Naive thymus-derived CD4-positive, alpha-beta T cell (primary cell): ENCODE measurements at places on chromosomes 3 and 15. TPM values are rescaled to one million over a fixed set of nuclear protein-coding genes. Genes with fewer than 3 reads are reported as not detected.

DNA sequence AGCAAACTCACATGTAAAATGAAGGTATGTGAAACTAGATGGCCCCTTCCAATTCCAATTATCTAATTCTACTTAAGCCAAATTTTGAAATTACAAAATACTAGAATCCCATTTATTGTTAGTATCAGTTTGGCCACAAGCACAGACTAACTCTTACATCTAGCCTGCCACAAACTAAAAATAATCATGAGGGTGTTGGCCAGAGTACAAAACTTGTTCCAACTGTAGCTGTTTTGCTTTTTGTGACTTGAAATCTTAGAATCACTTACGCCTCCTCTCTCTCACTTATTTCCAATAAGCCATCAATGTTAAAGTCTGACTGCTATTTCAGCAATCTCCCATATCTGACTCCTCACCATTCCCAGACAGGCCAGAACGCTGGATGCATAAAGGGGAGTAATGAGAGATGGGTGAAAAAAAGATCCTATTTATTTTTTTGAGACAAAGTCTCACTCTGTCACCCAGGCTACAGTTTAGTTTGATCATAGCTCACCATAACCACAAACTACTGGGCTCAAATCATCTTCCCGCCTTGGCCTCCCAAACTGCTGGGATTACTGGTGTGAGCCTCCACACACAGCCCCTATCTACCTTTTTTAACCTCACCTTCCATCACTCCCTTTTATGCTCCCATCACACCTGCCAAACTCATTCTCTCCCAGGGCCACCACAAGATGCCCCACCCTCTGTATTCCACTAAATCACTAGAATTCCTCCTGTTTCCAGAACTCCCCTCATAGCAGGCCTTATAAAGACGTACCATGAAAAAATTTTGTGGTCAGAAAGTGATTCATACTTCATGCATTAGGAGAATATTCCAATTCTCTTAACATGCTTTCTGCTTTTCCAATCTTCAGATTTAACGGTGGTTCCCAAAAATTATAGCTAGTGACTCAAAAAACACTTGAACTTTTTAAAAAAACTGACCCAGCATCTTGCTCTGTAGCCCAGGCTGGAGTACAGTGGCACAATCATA lies 36.5 kb downstream of the ATOSA start:
- DNase-seq = no peak
- H3K27ac ChIP-seq = no peak overlapping the region
- H3K27me3 ChIP-seq = no peaks in the 10 kb centered on the region
- H3K4me1 ChIP-seq = no peaks in the 10 kb centered on the region
- H3K4me3 ChIP-seq = no peak overlapping the region

DNA sequence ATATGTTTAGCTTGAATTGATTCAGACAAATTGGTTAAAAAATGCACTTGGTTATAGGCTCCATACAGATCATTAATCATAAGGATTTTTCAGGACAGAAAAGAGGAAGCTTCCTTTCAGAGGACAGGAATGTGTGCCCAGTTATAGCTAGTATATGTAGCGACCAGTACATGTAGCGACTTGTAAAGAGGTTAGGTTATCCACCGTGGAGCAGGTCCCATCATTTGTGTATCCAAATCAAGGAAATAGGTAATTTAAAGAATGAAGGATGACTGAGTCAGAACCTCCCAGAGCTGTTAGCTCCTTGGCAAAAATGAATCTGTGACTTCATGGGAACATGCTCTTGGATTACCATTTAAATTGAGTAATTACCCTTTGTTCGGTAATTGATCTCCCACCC lies 15.8 kb upstream of the P2RY12 start:
- no peak overlapping the region for H3K4me3 ChIP-seq
- DNase-seq = no peak
- H3K27me3 ChIP-seq = no peaks in the 10 kb centered on the region
- H3K4me1 ChIP-seq = no peaks in the 10 kb centered on the region

DNA sequence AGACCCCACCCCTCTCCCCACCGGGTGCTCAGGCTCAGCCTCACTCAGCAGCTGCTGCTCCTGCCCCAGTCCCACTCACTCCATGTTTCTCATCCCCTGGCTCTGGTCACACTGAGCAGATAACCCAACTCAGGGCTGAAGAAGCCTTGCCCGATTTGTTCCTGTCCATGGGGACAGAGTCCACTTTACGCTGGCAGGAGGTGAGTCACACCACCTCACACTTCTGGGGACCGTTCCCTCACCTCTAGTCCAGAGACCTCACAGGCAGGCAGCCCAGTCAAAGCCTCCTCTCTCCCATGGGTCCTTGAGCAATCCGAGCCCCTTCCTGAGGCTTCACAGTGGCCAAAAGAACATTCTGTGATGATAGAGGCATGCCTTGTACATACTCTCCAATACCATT lies 1.4 kb downstream of the CIDEC start:
- no peaks in the 10 kb centered on the region for H3K27me3 ChIP-seq
- DNase-seq = no peak
- no peak overlapping the region for H3K4me3 ChIP-seq
- H3K36me3 ChIP-seq = no peaks in the 10 kb centered on the region
- no peaks in the 10 kb centered on the region for H3K4me1 ChIP-seq

DNA sequence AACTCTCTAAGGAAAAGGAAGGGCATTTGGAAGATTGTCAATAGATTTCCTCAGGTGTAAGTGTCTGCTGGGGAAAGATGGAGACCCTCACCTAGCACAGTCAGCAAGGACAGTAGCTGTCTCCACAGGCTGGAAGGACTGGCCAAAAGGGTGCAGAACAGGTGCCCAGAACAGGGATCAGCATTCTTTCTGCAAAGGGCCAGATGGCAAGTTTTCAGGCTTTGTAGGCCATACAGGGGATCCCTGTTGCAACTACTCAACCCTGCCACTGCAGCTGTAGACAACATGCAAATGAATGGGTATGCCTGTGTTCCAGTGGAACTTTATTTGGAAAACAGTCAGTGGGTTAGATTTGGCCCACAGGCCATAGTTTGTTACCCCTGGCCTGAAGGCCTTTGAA lies 8.1 kb downstream of the AGBL1 start:
- H3K27me3 ChIP-seq = no peaks in the 10 kb centered on the region
- H3K36me3 ChIP-seq = no peaks in the 10 kb centered on the region
- no peak for DNase-seq
- H3K4me3 ChIP-seq = no peak overlapping the region
- H3K4me1 ChIP-seq = peaks cover 10% of the 10 kb centered on the region

- no peak overlapping the region for H3K27ac ChIP-seq
- no peak overlapping the region for H3K4me3 ChIP-seq
- no peaks in the 10 kb centered on the region for H3K4me1 ChIP-seq
Observed at GRCh38 chr3:157362348-157362747, 74.3 kb upstream of the PTX3 start.

- DNase-seq = no peak
- no peak overlapping the region for H3K4me3 ChIP-seq
- no peak overlapping the region for H3K27ac ChIP-seq
- H3K27me3 ChIP-seq = no peaks in the 10 kb centered on the region
- no peaks in the 10 kb centered on the region for H3K4me1 ChIP-seq
Observed at GRCh38 chr15:66944121-66944520, 121.3 kb upstream of the SMAD3 start.

DNA sequence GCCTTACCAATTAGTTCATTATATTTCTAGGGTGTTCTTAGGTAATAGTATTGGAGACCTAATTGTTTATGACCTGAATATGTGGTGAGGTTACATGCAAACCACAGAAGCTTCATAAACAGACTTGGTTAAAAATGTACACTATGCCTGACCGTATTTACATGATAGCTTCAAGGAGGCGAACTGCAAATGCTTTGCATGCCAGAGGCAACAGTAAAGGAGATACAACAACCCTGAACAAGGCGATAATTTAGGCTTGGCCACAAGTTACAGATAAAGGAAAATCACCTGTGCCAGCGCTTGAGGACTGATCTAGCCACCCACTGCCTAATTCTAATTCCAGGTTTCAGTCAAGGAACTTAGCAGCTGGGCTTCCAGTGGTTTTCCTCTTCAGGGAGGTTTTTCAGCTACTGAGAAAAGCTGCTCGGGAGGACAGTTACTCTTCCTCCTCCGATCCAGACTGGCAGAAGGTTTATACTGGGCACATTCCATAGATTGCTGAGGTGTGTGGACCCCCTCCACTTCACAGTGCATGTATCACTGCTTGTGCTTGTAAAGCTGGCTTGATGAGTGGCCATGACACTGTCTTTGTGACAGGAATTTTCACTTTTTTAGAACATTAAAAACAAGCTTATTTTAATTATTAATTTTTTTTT lies 95.6 kb downstream of the DHX36 start:
- no peak for DNase-seq
- H3K27me3 ChIP-seq = no peaks in the 10 kb centered on the region
- H3K36me3 ChIP-seq = no peaks in the 10 kb centered on the region
- no peak overlapping the region for H3K4me3 ChIP-seq

Gene ISLR2
- total RNA-seq = not detected

Gene CD80
- not detected for total RNA-seq

Gene LRRC15
- not detected for total RNA-seq

Gene FBXO40
- total RNA-seq = not detected
